Forelimb muscle (tissue), 1 donor: ENCODE measurements at places on chromosomes 1 and 21.

DNA sequence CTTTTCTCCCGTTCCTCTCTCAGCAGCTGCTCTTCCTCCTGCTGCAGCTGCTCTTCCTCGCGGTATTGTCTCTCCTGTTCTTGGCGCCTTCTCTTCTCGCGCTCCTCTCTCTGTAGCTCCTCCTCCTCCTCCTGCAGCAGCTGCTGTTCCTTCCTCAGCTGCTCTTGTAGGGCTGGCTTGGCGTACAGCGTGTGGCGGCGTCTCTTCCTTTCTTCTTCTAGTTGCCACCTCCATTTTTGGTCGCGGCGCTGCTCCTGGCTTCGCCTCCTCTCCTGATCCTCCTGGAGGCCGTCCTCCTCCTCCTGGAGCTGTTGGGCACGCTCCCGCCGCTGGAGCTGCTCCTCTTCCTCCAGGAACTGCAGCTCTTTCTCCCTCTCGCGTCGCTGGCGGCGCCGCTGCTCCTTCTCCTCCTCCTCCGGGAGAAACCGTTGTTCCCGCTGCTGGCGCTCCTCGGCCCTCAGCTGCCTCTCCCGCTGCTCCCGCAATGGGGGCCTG lies 4.8 kb downstream of the TCHH start:
- DNase-seq = no peak

GRCh38 chr1:15952317-15953258 lies 23.3 kb downstream of the ZBTB17 start:
- DNase-seq = no peak

GRCh38 chr1:157700732-157701131 lies at the start of gene FCRL3:
Gene FCRL3 (minus strand): TSS chr1:157700769. CDS start chr1:157700489, 280 bp downstream.
- no peak for DNase-seq

GRCh38 chr1:235049217-235049616 lies 79.4 kb downstream of the TOMM20 start:
- no peak for DNase-seq

DNA sequence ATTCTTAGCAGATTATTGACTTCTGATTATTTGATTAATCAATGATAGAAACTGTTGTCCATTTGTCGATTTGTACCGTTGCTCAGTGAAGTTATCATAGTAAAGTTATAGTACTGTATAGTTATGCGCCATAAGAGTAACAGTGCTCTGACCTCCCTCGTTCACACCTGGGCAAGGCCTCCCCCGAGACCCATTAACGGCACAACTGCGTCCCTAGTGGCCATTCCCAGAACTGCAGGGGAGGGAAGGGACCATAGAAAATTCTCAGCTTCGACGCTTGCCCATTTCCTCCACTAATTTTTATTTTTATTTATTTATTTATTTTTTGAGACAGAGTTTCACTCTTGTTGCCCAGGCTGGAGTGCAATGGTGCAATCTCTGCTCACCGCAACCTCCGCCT lies 334.4 kb downstream of the DSCAM start:
- no peak for DNase-seq

DNA sequence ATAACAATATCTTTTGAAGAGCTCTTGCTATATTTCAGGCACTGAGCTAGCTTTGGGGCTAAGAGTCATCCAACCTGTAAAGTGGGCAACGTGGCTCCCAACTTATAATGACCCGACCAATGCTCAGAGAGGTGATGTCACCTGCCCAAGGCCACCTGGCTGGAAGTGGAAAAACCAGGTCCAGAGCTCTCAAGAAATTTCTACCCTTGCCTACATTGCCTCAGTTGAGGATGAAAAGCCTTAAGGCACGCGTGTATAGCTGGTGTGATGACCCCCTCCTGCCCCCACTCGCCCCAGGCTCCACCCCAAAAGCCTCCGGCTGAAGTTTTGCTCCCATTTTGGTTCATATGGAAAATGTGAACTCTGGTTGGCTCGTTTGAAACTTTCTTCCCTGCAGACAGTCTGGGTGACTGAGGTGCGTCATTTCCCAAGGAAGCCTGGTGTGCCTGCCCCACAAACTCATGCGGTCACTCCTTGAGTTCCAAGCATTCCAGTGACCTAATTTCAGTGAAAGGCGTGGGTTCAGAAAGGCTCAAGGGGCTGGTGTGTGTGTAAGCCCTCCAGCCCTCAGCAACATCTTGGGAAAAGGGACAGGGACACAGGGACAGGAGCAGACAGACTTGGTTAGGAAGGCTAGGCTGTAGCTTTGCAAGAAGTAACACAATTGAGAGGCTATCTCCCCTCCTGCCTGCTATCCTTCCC lies 20.5 kb downstream of the HTR1D start:
- DNase-seq = no peak
